ENCODE measurements at places on chromosomes 5 and 9.
A peak's percentile ranks its signal among the peaks of the same experiment; 100 is the strongest.

DNA sequence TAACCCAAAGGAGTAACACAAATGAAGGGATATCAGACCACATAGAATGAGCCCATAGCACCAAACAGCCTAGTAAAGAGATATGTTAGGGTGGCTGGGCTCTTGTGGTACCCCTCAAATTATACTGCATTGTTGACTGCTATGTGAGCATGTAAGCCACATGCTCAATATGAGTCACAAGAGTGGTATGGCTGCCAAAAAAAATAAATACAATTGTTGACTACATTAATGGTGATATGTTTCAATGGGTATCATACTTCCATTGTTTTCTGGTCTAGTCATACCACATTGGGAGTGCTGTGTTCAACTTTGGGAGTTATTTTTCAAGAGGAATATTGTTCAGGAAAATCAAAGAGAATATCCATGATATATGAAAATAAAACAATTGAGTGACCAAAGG, 162.4 kb upstream of the PIK3R1 start:
- H3K4me3 ChIP-seq: no peak overlapping the region
- no peaks in the 10 kb centered on the region for H3K27me3 ChIP-seq
- H3K36me3 ChIP-seq: no peaks in the 10 kb centered on the region
- H3K4me1 ChIP-seq: peaks cover 16% of the 10 kb centered on the region
- no peak for DNase-seq

DNA sequence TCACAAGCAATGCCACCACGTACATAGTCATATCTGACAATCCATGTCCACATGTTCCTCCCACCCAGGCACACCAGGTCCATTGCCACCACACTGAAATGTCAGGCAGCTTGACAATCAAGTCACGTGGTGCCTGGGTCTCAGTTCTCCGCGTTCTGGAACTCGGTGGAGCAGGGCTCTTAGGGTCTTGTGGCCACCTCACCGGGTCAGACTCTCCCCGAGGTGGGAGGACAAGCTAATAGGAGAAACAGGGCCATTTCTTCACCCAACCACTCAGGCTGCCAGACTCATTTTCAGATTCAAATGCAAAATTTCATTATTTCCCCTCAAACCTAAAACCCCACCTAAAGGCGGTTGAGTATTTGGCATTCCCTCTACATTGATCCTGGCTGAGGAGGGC, 200.5 kb upstream of the GAS1 start:
- H3K27me3 ChIP-seq: peaks cover 53% of the 10 kb centered on the region
- H3K4me1 ChIP-seq: no peaks in the 10 kb centered on the region
- no peak overlapping the region for H3K4me3 ChIP-seq

GRCh38 chr5:399296-400281, 43.4 kb upstream of the EXOC3 start:
- H3K27ac ChIP-seq: no peak overlapping the region
- peak; percentile 91 for DNase-seq
- H3K36me3 ChIP-seq: no peaks in the 10 kb centered on the region
- no peak overlapping the region for H3K4me3 ChIP-seq

GRCh38 chr5:39440192-39440957, 15.6 kb upstream of the DAB2 start:
- H3K27ac ChIP-seq: no peak overlapping the region
- no peaks in the 10 kb centered on the region for H3K4me1 ChIP-seq
- DNase-seq: no peak
- H3K27me3 ChIP-seq: no peaks in the 10 kb centered on the region

GRCh38 chr5:151896031-151896691, 28.5 kb downstream of the GLRA1 start:
- no peaks in the 10 kb centered on the region for H3K36me3 ChIP-seq
- H3K27ac ChIP-seq: no peak overlapping the region
- peaks cover 75% of the 10 kb centered on the region for H3K27me3 ChIP-seq
- no peak overlapping the region for H3K4me3 ChIP-seq

GRCh38 chr5:1017691-1018455, 9.3 kb downstream of the NKD2 start:
- no peak overlapping the region for H3K27ac ChIP-seq
- no peaks in the 10 kb centered on the region for H3K36me3 ChIP-seq
- peaks cover 19% of the 10 kb centered on the region for H3K4me1 ChIP-seq
- no peak overlapping the region for H3K4me3 ChIP-seq

DNA sequence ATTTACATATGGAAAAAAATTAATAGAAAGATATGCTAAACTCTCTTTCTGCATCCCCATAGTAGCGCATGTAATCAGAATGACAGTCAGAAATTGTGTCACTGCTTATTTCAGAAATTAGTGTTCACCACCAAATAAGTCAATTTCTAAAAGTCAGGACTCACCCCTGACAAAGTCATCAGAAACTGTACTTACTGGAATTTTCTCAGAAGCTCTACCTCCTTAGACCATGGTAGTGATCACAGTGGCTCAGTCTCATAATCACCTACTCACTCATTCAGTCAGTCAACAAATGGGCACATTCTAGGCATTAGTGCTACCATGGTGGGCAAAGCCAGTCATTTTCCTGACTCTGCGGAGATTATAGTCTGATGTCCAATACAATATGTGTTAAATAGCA, 22.0 kb downstream of the THBS4 start:
- no peak for DNase-seq
- H3K4me3 ChIP-seq: no peak overlapping the region
- H3K36me3 ChIP-seq: no peaks in the 10 kb centered on the region
- no peak overlapping the region for H3K27ac ChIP-seq
- H3K27me3 ChIP-seq: no peaks in the 10 kb centered on the region
- H3K4me1 ChIP-seq: no peaks in the 10 kb centered on the region
